Stimulated activated naive CD4-positive, alpha-beta T cell treated with Interleukin-2 at 50 U/mL for 16 hours (primary cell): ENCODE measurements at places on chromosomes 3 and 15.

GRCh38 chr3:70053293-70053692 is 53.8 kb downstream of the SAMMSON start:
- no peak for DNase-seq

- DNase-seq, result no peak
Measured at GRCh38 chr3:80770106-80771074, 991.1 kb downstream of the GBE1 start.

- DNase-seq, result no peak
Measured at GRCh38 chr3:23399221-23399620, 196.1 kb downstream of the UBE2E2 start.

DNA sequence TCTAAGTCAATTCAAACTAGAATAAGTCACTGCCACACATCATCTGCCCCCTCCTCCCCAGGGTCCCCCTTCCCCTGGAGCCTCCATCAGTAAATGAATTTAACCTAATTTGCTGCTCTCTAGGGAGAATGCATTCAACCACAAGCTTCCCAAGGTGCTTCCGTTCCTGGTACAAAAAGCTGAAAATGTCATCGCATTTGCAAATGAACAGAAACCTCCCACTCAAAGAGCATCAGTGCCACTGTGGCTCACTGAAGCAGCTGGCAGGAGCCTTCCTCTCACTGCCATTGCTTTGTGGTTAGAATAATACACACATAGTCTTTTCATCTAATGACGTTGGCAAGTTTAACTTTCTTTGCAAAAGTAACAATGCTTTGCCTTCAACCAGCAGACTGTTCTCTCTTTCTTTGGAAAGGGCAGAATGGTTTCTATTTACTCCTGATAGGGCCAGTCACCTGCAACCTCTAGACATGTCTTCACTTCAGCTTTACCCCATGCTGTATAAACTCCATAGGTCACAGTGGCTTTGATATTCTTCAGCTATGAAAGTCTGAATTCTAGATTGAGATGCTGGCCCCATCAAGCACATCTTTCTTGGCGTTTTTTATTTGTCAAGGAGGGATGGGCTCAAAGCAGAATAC is 238.1 kb downstream of the CPNE4 start:
- DNase-seq, result no peak

GRCh38 chr15:46921891-46922290 is 795.4 kb upstream of the SEMA6D start:
- no peak for DNase-seq

- DNase-seq, result no peak
Measured at GRCh38 chr15:93321881-93322282, 232.9 kb upstream of the RGMA start.

- no peak for DNase-seq
Measured at GRCh38 chr3:58528629-58529028, 8.4 kb downstream of the ACOX2 start.

GRCh38 chr3:151121016-151121415 is 35.6 kb downstream of the MED12L start:
- DNase-seq, result no peak

GRCh38 chr15:41957021-41957897 is 15.1 kb downstream of the EHD4 start:
- DNase-seq, result no peak

- no peak for DNase-seq
Measured at GRCh38 chr3:186095561-186096081, 13.3 kb downstream of the ETV5 start.

DNA sequence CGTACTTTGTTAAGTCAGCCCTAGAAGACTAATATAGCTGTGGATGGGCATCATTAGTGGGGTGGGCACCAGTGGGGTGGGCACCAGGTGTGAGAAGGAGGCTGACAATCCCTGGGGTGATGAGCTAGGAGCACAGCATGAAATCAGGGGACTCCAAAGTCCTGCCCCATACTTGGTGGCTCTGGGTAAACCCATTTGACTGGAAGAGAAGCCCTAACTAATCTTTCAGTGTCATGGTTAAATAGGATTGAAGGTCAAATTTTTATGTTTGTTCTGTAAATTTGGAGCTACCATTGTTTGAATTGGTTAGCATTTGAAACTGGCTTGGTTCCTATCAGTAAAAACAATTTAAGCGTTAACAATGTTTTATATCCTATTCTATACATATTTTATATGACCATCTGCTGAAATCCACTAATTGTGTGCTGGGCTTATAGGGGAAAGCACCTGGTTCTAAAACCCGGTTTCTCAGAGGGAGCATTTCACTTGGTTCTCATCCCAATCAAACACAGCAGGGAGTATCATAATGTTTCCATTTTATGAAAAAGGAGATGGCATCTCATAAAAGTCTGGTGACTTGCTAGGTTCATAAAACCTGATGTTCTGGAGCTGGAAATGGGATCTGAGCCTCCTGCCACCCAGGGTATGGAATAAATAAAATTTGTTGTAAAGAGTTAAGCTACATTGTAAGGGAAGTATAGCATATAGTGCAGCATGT is 87.7 kb upstream of the HACD2 start:
- DNase-seq, result no peak

- DNase-seq, result no peak
Measured at GRCh38 chr15:81516012-81516411, 142.0 kb upstream of the TMC3 start.

GRCh38 chr15:64356710-64357040 is 702 bp upstream of the CSNK1G1 start:
- no peak for DNase-seq

DNA sequence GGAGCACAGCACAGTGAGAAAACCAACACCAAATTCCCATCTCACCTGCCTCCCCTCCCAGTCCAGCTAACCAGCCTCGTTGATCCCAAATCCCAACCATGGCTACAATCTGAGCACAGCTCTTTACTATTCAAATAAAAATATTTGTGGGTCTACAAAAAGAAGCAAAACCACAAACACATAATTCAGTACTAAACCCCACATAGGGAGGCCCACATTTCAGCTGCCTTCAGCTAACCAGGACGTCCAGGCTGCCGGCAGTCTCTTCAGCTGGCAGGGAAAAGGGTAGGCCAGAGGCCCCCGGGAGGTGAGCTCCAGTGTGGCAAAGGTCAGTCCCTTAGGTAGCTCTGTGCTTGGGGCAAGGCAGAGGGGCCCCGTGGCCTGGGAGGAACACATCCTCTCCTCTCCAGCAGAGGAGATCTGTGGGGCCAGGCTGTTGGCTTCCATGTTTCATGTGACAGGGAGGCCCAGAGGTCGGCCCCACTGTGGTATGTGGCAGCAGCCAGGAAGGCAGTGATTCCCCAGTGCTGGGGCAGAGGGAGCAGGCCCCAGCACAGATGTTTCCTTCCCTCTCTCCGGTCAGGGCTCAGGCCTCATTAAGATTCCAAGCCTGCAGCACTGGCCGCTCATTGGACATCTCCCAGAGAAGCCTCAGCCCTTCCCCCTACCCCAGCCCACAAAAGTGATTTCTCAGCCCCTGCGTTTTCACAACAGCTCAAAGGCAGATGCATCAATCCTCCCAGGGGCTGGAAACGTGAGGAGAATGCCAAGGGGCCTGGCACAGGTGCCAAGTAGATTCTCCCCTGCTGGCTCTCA is 381.4 kb downstream of the NTRK3 start:
- no peak for DNase-seq

- DNase-seq, result no peak
Measured at GRCh38 chr3:115990669-115991068, 367.4 kb downstream of the GAP43 start.

- no peak for DNase-seq
Measured at GRCh38 chr15:90389513-90389912, 1.5 kb downstream of the IQGAP1 start.

DNA sequence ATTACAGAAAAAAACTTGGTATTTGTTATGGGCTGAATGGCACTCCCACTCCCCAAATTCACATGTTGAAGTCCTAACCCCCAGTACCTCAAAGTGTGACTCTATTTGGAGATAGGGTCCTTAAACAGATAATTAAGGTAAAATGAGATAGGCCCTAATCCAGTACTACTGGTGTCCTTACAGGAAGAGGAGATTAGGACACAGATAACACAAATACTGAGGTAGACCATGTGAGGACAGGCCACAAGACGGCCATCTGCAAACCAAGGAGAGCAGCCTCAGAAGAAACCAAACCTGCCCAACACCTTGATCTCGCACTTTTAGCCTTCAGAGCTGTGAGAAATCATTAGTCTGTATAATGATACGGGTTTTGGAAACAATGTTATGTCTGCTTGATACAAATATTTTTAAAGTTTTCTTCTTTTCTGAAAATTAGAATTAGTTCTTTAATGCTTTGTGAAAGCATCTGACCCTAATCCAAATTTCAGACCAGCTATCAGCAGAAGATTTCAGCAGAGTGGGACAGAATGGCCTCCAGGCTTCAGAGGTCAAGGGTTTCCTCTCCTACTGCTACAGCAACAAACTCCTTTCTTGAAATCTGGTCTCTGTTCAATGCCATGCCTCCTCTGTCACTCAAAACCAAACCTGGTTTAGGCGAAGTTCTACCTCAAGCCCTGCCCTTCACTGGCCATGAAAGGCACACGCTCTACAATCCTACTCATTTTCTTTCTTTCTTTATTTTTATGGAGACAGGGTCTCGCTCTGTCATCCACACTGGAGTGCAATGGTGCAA is 22.0 kb upstream of the HDC start:
- no peak for DNase-seq

- DNase-seq, result no peak
Measured at GRCh38 chr3:70726096-70726938, 413.9 kb upstream of the MDFIC2 start.

DNA sequence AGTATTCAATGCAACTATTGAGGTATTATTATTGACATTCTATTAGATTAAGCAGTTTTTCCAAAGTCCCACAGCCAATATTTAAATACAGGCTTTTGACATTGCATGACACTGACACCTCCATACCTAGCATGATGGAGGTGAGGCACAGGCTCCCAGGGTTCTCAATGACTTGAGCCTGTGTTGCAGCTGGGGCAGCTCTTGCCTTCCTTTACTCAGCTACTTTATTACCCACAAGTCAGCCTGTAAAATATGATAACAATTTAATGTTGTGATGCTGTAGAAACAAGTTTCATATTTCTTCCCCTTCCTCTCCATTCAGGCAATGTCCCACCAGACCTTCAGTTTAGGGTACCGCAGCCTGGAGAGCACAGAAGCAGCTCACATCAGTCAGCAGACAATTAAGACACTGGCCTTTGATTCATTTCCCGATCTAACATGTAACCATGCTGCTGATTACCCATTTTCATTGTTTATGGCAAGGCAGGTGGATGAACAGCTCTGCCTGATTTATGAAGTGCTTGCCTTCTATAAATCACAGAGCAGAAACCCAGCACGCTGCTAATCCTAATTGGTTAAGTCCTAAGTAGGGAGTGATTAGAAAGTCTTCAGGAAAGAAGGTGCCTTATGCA is 826.1 kb downstream of the AGBL1 start:
- no peak for DNase-seq

- DNase-seq, result no peak
Measured at GRCh38 chr3:172711454-172711795, 558 bp upstream of the NCEH1 start.

GRCh38 chr3:165820671-165821123 is 16.5 kb downstream of the BCHE start:
- no peak for DNase-seq

DNA sequence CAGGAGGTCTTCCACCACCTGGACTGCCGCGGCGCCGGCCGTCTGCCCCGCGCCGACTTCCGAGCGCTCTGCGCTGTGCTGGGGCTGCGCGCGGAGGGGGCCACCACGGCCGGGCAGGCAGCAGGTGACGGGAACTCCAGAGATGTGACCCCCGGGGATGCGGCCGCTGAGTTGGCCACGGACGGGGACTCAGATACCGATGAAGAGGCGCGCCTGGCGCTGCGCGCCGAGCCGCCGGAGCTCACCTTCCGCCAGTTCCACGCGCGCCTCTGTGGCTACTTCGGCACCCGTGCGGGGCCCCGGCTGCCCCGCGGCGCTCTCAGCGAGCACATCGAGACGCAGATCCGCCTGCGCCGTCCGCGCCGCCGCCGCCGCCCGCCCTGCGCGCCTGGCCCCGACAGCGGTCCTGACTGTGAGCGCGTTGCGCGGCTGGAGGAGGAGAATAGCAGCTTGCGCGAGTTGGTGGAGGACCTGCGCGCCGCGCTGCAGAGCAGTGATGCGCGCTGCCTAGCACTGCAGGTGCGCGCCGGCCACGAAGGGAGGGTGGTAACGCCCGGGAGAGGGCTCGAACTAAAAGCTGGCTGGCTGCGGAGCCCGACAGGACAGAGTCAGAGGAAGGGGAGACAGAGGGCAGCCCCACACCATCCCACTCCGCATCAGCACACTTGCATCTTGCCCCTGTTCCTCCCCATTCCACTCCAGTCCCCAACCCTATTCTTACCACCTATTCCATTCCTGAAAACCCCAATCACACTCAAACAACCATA is 885 bp downstream of the EFCC1 start:
- no peak for DNase-seq

DNA sequence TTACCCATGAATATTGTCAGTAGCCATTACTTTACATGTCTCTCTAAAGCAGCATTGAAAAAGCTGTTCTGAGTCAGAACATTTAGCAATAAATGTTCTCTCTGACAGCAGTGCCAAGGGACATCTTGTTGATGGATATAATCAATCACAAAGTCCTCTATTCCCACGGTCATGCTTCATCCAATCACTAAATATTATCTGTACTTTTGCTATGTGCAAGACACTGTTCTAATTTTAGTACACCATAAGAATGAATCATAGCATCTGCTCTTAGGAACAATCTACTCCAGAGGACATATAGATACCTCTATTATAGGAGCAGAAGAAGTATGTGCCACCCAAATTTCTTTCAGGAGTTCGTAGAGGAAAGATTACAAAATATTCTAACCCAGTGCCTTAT is 142.5 kb upstream of the MBNL1 start:
- no peak for DNase-seq

- DNase-seq, result no peak
Measured at GRCh38 chr3:64617610-64618009, 70.2 kb downstream of the ADAMTS9 start.

DNA sequence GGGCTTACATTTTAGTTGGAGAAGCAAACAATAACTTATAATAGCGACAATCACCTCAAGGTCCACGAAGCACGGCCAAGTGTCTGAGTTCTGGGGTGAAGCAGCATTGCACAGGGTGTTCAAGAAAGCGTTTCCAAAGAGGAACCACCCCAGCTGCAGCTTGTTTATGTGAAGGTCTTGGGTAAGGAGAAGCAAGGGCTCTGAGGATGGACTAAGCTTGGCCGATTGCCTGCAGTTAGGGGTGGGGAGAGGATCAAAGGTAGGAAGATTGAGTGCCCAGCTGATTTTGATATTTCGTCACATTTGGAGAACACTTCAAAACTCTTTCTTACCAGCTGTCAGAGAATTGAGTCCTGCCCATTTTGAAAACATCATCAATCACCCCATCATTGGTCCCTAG is 321.6 kb upstream of the DNAJC19 start:
- no peak for DNase-seq

DNA sequence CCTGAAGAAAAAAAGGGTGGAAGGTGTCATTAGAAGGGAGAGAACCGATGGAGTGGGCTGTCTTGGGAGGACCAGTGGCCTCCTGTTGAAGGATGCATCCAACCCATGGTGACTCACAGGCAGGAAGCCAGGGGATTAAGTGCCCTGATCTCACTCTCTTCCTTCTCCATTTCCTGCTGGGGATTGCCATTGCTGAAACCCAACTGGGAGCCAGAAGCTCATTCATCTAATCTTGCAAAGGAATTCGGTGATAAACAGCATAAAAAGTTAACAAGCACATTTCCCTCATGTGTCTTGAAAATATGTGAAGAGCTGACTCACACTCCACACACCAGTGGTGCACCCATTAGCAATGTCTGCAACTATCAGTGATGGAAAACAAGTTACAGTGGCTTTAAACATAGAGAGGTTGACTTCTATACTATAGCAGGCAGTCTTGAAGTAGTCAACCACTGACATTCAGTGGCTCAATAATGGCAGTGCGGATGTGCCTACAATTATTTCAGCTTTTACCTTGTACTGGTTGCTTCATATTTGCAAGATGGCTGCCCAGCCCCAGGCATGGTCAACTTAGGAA is 12.8 kb upstream of the CSRNP1 start:
- no peak for DNase-seq
